Endodermal cell (in vitro differentiated cells): ENCODE measurements at places on chromosomes 16 and 17.

DNA sequence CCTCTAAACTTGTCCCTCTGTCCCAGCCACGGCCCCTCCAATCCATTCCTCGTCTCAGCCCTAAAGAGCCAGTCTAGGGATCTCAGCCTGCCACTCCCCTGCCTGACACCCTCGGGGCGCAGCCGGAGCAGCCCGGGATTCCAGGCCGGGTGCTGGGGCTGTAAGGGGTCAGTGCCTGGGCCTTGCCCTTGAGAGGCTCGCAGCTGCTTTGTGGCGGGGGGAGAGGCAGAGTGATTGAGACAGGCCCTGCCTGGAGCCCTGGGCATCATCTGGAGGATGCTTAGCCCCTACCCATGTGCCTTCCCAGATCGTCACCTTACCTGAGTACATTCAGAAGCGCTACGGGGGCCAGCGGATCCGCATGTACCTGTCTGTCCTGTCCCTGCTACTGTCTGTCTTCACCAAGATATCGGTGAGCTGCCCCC, 8.3 kb downstream of the SLC5A10 start:
- no peak for DNase-seq

DNA sequence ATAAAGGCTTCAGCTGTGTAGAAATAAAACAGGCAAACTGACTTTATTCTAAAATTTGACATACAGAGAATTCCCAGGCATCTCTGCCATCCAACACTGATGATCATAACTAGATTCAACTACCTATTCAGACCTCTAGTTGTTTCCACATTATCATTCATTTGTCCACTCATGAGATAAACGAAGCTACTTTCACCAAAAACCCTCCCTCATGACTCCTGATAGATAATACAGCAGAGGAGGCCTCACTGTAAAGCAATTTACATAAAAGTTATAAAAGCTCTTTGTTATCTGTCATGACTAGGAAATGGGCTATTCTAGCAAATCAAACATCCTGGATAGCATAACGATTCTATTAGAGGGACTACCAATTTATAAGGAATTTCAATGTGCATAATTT, 19.6 kb upstream of the RFFL start:
- no peak for DNase-seq

DNA sequence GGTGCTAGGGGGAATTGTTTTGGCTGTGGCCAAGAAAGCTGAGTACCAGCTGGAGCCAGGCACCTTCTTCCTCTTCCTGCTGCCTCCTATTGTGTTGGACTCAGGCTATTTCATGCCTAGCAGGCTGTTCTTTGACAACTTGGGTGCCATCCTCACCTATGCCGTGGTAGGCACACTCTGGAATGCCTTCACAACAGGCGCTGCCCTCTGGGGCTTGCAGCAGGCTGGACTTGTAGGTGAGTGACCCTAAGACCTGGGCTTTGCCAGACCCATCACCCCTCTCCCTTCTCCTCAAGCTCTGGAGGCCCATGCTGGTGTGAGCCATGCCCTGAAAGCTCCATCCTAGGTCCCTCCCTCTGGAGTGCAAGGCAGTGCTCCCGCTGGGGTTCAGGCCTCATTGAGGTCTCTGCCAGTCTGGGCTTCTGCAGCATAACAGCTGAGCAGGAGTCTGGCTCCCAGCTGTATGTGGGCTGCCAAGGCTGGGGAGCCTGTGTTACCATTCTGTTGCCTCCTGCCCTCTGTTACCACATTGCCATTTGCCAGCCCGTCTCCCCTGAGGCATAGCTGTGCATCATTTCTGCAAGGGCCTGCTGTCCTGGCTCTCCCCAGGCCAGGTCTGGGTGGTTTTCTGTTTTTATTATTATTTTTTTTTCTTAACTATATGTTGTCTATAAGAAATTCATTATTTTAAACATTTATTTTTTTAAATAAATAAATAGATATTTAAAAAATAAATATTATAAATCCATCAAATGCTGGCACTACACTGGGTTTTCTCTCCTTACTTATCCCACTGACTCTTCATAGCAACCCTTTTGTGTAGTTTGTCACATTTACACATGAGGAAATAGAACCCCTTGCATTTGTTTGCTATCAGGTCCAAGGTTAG, 4.1 kb downstream of the SLC9A5 start:
- DNase-seq, result no peak

DNA sequence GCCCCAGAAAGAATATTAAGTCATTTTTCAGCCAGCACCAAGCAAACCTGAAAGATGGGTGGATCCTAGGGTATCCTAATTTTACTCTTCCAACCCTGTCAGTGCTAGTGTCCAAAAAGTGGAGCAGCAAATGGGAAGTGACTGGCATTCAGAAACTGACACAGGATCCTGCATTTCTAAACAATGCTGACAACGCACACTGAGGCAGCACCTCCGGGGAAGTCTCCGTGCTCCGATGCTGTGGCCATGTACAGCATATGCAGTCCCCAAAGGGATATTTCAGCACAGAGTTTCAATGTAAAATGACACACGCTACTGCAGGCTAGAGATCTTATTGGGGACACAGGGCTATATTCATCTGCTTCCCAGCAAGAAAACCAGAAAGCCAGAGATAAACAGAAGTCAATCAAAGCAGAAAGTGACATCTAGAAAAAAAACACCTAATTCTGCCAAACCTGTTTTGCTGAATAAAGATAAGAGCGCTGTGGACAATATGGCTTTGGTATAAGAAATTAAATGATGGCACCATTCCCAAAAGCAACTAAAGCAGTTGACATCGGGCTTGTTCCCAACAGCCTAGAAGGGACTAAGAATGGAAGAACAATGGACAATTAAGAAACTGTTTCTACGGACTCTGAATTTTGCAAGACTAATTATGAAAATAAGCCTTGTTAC, 17.3 kb downstream of the XYLT1 start:
- no peak for DNase-seq

DNA sequence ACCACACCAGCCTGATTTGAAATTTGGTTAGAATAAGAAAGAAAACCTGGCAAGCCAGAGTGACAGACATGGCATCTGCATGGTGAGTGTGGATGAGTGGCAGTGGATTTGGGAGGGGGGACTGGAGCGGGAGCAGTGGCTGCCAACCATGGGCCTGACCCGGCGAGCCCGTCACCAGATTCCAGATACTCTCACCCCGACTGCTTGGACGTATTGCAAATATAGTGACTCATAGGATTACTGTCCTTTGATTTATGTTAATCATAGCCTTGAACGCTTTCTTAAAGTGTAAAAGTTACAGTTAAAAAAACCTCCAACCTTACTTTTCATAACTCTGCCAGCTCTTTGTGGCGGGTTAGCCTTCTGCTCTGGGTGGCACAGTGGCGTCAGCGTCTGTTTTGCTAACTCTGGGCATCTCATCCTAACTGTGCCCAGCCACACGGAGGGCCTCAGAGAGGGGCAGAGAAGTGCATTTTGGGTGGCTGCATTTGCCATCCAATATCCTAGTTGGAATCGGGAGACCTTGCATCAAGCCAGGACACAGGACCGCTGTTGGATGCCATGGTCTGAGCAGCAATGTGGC, 26.8 kb upstream of the FOXK2 start:
- DNase-seq, result no peak

GRCh38 chr17:81052199-81052997, 17.4 kb downstream of the BAIAP2 start:
- no peak for DNase-seq

GRCh38 chr16:11977376-11978041, 975 bp downstream of the SNX29 start:
- peak; percentile 55 for DNase-seq

- no peak for DNase-seq
These were observed 36.2 kb upstream of the RCVRN start for GRCh38 chr17:9941305-9941704.

DNA sequence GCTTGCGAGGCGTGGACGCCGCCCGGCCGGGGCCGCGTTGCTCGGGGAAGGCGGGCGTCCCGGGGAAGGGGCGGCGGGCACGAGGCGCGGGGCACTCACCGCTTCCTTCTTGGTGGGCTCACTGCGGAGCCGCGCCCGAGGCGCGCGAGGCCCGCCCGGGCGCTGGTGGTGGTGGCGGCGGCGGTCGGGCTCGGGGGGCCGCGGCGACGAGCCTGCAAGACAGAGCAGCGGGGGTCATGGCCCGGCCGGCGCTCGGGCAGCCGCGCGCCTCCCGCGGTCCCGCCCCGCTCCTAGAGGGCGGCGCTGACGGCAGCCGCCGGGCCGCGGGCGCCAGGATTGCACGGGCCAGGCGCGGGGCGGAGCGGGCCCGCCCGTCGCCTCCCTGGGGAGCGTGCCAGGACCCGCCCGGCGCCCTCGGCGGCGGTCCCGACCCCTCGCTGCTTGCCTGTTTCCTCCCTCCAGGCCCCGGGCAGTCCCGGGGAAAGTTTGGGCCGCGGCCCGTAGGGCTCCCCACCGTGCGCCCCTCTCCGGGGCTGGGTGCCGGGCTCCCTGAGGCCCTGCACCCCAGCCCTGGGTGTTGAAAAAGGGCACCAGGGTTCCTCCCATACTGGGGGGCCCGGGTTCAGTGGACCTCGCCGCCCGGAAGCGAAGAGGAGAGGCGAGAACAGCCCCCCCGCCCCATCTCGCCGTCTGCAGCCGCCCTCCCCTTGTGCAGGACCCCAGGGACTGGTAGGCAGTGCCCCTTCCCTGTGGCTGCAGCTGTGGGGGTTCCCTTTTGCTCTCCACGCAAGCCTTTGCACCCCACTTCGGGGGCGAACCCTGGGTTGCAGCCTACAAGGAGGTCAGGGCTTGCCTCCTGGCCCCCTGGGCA, at the start of gene C16orf74:
Gene C16orf74 (minus strand): TSS at position 270 of the 871 bp plus-strand sequence. CDS start 15,879 bp downstream, outside the sequence.
- DNase-seq, result peak; percentile 83

- no peak for DNase-seq
These were observed 263.1 kb upstream of the TNRC6C start for GRCh38 chr17:77695386-77695785.

DNA sequence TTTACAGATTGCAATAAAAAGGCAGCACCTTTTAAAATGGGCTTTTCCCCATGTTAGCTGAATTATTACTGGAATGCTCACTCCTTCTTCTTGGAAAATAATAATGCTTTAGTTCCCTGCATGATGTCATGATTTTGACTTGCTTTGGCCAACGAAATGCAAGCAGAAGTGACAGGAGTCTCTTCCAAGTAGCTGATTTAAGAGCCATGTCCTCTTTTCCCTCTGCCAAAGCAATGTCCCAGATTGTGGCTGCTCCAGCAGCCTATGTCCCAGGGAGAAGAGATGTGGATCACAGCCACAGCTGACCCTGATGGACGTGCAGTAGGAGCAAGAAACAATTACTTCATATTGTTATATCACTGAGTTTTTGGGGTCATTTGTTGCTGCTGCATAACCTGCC, 246.6 kb downstream of the HAPSTR1 start:
- DNase-seq, result no peak

GRCh38 chr17:57785022-57785421, 39.9 kb upstream of the CCDC182 start:
- peak; percentile 44 for DNase-seq

DNA sequence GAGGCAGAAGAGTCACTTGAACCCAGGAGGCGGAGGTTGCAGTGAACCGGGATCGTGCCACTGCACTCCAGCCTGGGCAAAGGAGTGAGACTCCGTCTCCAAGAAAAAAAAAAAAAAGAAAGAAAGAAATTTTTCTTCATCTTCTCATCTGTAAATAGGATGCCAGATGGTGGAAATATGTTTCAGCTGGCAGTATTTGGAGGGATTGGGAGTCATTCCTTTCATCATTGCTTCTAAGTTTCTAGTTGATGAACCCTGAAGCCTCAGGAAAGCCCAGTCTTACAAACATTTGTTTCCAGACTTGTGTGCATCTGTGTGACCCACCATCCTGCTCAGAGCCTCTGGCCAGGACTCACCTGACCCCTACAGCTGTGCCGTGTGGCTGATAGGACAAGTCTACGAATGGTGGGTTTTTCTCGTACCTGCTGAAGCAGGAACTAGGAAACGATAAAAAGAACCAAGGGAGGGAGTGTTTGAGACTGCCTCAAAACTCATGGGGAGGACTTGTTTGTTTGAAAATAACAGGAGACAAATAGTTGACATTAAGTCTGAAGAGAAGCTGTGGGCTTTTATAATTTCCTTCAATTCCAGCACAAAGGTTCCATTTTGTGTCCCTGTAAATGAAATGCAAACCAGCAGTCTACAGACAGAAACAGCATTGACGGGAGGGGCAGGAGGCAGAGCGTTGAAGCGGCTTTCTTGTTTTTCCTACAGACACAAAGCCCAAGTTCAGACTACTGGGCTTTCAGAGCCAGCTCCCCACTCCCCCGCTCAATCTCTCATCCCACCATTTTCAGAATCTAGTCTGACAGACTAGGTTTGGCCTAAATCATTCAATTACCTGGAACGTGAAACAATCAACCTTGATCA, 24.9 kb downstream of the CDRT4 start:
- no peak for DNase-seq

- DNase-seq, result no peak
These were observed 14.0 kb downstream of the C16orf74 start for GRCh38 chr16:85736921-85737320.

- no peak for DNase-seq
These were observed 111.3 kb downstream of the USP32 start for GRCh38 chr17:60280673-60281072.
